ENCODE measurements at places on chromosomes 13 and 19. TPM values are rescaled to one million over a fixed set of nuclear protein-coding genes. Genes with fewer than 3 reads are reported as not detected.

Gene CACNG7
- total RNA-seq = not detected

Gene LRRC63
- total RNA-seq = 1.1 TPM

Gene ADPRHL1
- total RNA-seq = 4.9 TPM

Gene F10
- 6.1 TPM for total RNA-seq

Gene TYROBP
- 17.0 TPM for total RNA-seq

Gene MCEMP1
- total RNA-seq = 68.4 TPM

Gene ZNF578
- 5.2 TPM for total RNA-seq

Gene ZNF497
- 3.8 TPM for total RNA-seq

Gene FUT6
- 1.9 TPM for total RNA-seq

Gene RFPL4AL1
- not detected for total RNA-seq

GRCh38 chr13:50994651-50995050 lies 85.1 kb downstream of the RNASEH2B start:
- H3K36me3 ChIP-seq = no peaks in the 10 kb centered on the region
- no peak overlapping the region for H3K27ac ChIP-seq

- no peak overlapping the region for H3K27ac ChIP-seq
- peaks cover 5% of the 10 kb centered on the region for H3K4me1 ChIP-seq
- H3K27me3 ChIP-seq = no peaks in the 10 kb centered on the region
- DNase-seq = no peak
These were observed 22.6 kb downstream of the ERCC5 start for GRCh38 chr13:102868366-102868936.

DNA sequence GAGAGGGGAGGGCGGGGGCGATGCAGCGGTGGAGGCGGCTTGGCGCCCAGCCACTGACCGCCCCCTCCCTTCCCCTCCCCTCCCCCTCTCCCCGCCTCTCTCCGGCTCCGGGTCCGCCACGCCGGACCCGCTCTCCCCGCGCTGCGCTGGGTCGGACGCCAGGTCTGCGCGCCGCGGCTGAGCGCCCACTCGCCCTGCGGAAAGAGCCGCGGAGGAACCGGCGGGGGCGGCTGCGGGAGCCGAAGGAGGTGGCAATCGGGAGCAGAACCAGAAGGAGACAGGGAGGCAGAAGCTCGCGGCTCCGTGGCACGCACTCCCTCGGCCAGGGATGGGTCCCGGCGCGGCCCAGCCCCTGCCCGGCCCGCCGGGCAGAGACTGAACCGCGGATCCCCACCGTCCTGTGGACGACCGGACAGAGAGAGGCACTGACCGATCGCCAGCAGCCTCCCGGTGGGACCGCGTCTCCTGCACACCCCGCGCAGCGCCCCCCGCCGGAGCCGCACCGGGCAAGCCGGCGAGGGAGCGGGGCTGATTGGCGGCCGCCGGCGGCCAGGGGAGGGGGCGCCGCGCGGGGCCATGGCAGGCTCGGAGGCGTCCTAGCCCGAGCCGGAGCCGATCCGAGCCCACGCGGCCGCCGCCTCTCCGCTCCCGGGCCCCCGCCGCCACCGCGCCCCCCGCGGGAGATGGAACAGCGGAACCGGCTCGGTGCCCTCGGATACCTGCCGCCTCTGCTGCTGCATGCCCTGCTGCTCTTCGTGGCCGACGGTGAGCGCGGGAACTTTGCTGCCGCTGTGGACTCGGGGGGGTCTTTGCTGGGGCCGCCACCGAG lies at the start of gene VSTM2B:
VSTM2B (plus strand) TSS at position 94 of the 829 bp plus-strand sequence; CDS start at position 684, 590 bp downstream.
- H3K36me3 ChIP-seq = no peaks in the 10 kb centered on the region
- H3K27me3 ChIP-seq = peaks cover 46% of the 10 kb centered on the region
- no peaks in the 10 kb centered on the region for H3K4me1 ChIP-seq
- no peak within 1 kb of the TSS for H3K27ac ChIP-seq

GRCh38 chr19:6459262-6460098 lies at the start of gene SLC25A23:
TSS of gene SLC25A23 (minus strand) at chr19:6459792. CDS start at chr19:6459628, 164 bp downstream.
- peaks cover 7% of the 10 kb centered on the region for H3K4me1 ChIP-seq
- H3K27me3 ChIP-seq = no peaks in the 10 kb centered on the region
- H3K36me3 ChIP-seq = peaks cover 5% of the 10 kb centered on the region
- H3K4me3 ChIP-seq = peak within 1 kb of the TSS; percentile 65
- peak; percentile 85 for DNase-seq

DNA sequence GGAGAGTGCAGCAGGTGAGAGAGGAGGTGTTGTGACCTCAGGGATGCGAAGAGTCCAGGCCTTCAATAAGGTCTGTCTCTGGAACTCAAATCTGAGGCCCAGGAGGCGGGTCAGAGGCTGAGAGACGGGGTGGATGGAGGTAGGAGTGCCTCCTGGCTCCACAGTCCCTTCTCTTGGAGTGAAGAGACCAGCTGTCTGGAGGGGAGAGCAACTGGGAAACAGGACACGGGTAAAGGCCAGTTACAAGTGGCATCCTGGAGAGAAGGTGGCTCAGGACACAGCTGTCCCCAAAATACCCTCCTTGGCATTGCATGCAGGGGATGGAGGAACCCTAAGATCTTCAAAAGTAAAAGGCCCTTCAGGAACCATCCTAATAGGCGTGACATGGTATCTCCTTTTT lies 19.2 kb downstream of the PDE4A start:
- no peaks in the 10 kb centered on the region for H3K36me3 ChIP-seq
- no peaks in the 10 kb centered on the region for H3K4me1 ChIP-seq
- no peaks in the 10 kb centered on the region for H3K27me3 ChIP-seq
- no peak for DNase-seq
- H3K27ac ChIP-seq = no peak overlapping the region

- DNase-seq = peak; percentile 97
- H3K27me3 ChIP-seq = peaks cover 49% of the 10 kb centered on the region
These were observed at the start of gene DACH1 for GRCh38 chr13:71867131-71867814. TSS of gene DACH1 (minus strand) at chr13:71867204.

DNA sequence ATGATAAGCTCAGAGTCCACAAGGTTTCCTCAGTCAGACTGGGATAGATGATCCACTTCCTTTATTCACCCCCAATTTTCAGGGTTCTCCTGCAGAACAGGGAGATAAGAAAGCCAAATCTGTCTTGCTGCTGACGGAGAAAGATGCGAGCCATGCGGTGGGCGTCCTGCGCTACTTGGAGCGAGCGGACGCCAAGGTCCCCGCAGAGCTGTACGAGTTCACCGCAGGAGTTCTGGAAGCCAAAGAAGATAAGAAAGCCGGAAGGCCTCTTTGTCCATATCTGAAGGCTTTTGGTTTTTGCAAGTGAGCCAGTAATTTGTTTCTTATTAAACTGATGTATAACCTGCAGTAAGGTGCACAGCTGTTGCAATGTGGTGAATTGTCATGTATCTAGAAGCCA lies 66.7 kb downstream of the SLC7A9 start:
- H3K4me3 ChIP-seq = no peak overlapping the region
- no peaks in the 10 kb centered on the region for H3K36me3 ChIP-seq
- no peaks in the 10 kb centered on the region for H3K27me3 ChIP-seq
- no peaks in the 10 kb centered on the region for H3K4me1 ChIP-seq
- no peak overlapping the region for H3K27ac ChIP-seq

GRCh38 chr13:32125221-32125689 lies 93.7 kb downstream of the FRY start:
- H3K27ac ChIP-seq = no peak overlapping the region
- DNase-seq = no peak
- no peaks in the 10 kb centered on the region for H3K4me1 ChIP-seq
- no peaks in the 10 kb centered on the region for H3K27me3 ChIP-seq
- no peaks in the 10 kb centered on the region for H3K36me3 ChIP-seq

DNA sequence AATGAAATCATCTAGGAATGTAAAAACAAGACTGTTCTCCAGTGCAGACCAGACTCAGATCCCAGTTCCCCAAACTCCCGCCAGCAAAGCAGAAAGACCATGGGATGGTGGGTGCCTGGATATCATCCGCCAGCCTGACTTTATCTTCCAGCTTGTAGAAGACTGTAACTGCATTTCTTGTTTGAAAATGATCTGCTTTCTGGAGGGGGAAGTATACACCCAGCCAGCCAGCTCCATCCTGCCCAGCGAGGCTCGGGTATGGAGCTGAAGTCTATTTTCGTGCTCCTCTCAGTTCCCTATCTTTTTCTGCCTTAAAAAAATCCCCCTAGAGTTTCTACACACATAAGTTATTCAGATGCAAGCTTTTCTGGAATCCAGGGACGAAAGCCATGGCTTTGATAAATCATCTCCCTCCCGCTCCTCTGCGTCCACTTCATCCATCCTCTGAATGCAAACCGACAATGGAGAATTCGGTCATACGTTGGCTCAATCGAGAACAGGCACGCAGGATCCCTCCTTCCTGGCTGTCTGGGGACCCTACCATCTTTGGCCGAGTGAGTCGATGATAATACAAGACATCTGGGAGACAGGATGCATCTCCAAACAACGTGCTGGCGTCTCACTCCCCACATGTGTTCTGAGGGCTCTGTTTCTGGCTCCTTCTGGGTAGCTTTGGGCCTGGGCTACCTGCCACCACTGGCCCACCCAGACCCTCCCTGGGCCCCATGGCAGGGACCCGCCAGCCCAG lies 31.2 kb downstream of the CEBPG start:
- no peak overlapping the region for H3K4me3 ChIP-seq
- H3K36me3 ChIP-seq = peaks cover 3% of the 10 kb centered on the region
- peaks cover 40% of the 10 kb centered on the region for H3K4me1 ChIP-seq
- DNase-seq = peak; percentile 93
- H3K27ac ChIP-seq = no peak overlapping the region

- DNase-seq = no peak
- no peak overlapping the region for H3K27ac ChIP-seq
- no peak overlapping the region for H3K4me3 ChIP-seq
- no peaks in the 10 kb centered on the region for H3K4me1 ChIP-seq
- H3K36me3 ChIP-seq = no peaks in the 10 kb centered on the region
- H3K27me3 ChIP-seq = no peaks in the 10 kb centered on the region
These were observed 1254.2 kb upstream of the SLC10A2 start for GRCh38 chr13:104320446-104320845.

DNA sequence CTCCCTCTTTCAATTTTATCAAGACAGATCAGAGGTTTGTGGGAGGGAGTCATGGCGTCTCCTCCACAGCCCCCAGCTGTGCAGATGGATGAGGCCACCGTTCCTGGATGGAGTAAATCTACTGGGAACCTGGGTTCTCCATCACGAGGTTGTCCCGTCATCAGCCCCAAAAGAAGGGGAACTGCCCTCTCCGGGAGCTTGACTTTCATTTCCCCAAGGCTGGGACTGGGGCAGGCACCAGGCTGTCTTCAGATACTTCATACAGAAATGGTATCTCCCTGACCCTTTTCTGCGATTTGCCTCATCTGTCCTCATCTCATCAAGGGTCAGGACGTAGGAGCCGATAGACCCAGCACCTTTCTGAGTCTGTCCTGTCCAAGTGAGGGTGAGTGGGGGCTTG lies 9.8 kb downstream of the LILRB2 start:
- peaks cover 12% of the 10 kb centered on the region for H3K27me3 ChIP-seq
- no peak overlapping the region for H3K27ac ChIP-seq
- no peaks in the 10 kb centered on the region for H3K4me1 ChIP-seq
- DNase-seq = no peak
- H3K4me3 ChIP-seq = no peak overlapping the region
- H3K36me3 ChIP-seq = no peaks in the 10 kb centered on the region

GRCh38 chr13:36712770-36713169 lies 39.0 kb downstream of the SERTM1 start:
- no peak overlapping the region for H3K4me3 ChIP-seq
- H3K27ac ChIP-seq = no peak overlapping the region
- no peaks in the 10 kb centered on the region for H3K36me3 ChIP-seq
- no peak for DNase-seq
- no peaks in the 10 kb centered on the region for H3K4me1 ChIP-seq
- H3K27me3 ChIP-seq = no peaks in the 10 kb centered on the region

- H3K4me3 ChIP-seq = no peak overlapping the region
- H3K27me3 ChIP-seq = no peaks in the 10 kb centered on the region
- no peaks in the 10 kb centered on the region for H3K36me3 ChIP-seq
- no peaks in the 10 kb centered on the region for H3K4me1 ChIP-seq
- no peak for DNase-seq
- H3K27ac ChIP-seq = no peak overlapping the region
These were observed 188.0 kb upstream of the IRS2 start for GRCh38 chr13:109974354-109974753.

DNA sequence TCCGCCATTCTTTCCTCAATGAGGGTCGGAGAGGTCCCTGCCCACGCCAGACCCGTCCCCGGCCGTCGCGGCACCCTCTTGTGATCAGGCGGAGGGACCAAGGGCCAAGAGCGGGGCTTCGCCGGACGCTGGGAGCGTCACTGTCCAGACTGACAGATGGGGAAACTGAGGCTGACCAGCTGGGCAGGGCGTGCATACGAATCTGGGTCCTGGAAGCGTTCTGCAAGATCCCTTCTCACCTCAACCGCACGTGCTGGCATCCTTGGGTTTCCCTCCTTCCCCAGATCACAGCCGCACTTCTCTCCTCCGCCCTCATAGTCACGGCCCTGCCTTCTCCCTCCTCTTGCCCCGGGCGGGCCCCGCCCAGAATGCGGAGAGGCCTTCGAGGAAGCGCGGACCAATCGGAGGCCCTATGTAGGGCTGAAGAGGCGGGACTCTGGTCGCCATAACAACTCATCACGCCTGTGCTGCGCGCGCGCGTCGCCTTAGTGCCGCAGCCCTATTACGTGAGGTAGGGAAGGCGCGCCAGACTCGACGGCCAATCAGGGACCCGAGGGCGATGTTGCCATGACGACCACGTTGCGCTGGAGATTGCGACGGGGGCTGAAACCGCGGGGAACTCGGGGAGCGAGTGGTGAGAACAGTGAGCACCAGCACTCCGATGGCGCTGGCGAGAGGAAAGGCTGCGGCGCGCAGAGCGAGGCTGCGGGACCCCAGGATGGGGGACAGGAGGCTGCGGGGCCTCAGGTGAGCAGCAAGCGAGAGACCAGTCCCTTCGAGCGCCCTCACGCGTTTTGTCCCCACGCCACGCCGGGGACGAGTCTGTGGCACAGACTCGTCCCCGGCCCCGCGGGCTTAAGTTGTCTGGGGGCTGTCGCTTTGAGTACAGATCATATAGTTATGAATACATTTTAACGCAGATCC lies 5.7 kb downstream of the RNF225 start:
- H3K27me3 ChIP-seq = no peaks in the 10 kb centered on the region
- H3K27ac ChIP-seq = peak overlapping the region; percentile 90
- peak overlapping the region; percentile 56 for H3K4me3 ChIP-seq
- H3K4me1 ChIP-seq = peaks cover 16% of the 10 kb centered on the region

DNA sequence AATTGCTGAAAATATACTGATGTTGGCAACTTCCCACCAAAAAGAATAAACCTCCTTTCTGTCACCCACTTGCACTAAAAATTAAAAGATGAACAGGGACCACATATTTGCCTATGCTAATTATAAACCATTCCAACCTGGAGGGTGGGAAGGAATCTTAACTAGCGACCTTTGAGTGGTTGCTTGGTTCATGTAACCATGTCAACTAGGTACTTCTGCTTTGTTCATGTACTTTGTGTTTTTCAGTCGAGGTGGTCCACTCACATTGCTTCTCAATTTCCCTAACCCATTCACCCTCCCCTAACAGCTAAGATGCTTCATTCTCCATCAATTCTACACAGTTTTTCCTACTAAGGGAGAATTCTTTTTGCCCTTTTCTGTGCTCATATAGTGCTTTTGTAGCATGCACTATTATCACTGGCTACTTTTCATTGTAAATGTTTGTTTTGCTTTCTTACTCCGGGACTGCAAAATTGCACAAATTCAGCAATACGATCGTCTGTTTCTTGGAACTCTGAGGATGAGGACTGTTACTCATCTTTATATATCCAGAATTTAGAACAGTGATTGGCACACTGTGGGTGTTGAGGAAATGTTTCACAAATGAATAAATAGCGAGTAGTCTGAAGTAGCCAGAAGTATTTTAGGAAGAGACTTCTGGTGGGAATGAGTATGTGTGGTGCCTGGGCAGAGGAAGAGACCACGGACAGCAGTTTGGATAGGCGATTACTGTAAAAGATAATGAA lies 187.5 kb downstream of the GPC6 start:
- H3K4me3 ChIP-seq = no peak overlapping the region
- DNase-seq = no peak
- no peak overlapping the region for H3K27ac ChIP-seq
- H3K27me3 ChIP-seq = no peaks in the 10 kb centered on the region
- no peaks in the 10 kb centered on the region for H3K36me3 ChIP-seq

- no peaks in the 10 kb centered on the region for H3K4me1 ChIP-seq
- H3K27ac ChIP-seq = no peak overlapping the region
- no peaks in the 10 kb centered on the region for H3K36me3 ChIP-seq
- DNase-seq = no peak
These were observed 8.1 kb upstream of the SERPINE3 start for GRCh38 chr13:51331354-51331861.
